ENCODE measurements at places on chromosomes 5 and 9.

GRCh38 chr5:52419357-52419756 lies 368.4 kb upstream of the ITGA1 start:
- no peak for DNase-seq

GRCh38 chr9:131633491-131634031 lies 88.2 kb downstream of the PRRT1B start:
- peak; percentile 99 for DNase-seq

DNA sequence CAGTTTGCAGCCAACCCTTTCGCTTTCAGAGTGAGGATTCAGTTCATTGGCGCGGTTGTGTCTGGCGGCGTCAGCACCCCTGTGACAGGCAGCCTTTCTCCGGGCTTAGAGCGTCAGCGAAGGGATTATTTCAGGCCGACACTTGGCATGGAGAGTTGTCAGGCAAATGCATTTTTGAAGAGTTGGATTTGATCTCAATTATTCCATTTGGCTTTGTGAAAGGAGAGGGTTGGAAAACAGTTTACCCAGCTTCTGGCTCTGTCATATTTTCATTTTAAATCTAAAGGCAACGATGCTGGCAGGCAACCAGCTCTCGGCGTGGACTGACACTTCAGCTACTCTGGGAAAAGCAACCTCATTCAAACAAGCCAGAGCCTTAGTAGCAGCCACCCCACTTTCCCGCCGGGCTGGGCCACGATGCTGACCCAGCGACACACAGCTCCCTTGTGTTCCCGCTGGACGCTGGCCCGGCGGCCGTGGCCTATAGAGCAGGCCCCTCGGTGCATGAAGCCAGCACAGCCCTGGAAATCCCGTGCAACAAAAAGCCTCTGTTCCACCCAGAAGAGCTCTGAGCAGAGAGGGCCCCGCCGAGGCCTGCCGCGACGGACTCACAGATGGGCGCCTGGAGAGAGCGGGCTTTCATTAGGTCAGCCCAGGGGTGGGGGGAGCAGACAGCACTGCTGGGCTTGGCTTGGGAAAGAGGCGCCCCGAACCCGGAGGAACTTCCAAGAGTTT lies 28.9 kb upstream of the LPCAT1 start:
- peak; percentile 19 for DNase-seq

GRCh38 chr5:139459451-139459934 lies 3.0 kb downstream of the ECSCR start:
- peak; percentile 39 for DNase-seq
